ENCODE measurements at places on chromosomes 12 and 14. TPM values are rescaled to one million over a fixed set of nuclear protein-coding genes. Genes with fewer than 3 reads are reported as not detected.

NOS1 gene
- 1.7 TPM for total RNA-seq

CLEC4D gene
- 0.99 TPM for total RNA-seq

SLC2A3 gene
- 156 TPM for total RNA-seq

GLIPR1L1 gene
- total RNA-seq, result not detected
